ENCODE measurements at places on chromosomes 1 and 21.

DNA sequence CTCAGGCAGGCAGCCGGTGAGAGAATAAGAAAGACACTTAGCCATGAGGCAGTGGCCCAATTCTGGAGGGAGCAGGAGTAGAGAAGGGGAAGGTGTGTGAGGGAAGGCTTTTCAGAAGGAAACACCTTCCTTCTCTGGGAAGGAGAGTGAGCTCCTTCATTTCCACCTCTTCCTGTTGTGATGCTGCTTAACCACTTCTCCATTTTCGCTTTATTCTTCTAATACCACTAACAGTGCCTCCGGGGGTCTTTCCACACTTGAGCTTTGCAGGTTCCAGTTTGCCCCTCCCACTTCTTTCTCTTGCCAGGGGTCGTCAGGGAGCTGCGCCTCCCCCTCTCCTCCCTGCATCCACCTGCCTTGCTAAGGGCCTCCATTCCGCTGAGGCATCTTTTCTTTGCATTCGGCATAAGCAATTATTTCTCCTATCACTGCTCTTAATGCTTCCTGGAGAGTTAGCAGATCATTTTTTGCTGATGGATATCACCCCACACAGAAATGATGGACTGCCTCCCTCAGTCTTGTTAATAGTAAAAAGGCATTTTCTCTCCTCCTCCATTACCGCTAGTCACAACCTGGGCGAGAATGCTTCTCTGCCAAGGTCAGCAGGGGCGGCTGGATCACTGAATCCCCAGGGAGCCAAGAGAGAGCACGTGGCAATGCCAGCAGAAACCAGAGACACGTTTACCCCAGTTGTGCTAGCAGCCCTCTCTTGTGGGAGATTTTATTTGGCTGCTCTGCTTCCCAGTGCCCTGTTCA, 74.8 kb downstream of the ELAVL4 start:
- DNase-seq: no peak

GRCh38 chr1:245797592-245798348, 643.0 kb downstream of the KIF26B start:
- peak; percentile 24 for DNase-seq

DNA sequence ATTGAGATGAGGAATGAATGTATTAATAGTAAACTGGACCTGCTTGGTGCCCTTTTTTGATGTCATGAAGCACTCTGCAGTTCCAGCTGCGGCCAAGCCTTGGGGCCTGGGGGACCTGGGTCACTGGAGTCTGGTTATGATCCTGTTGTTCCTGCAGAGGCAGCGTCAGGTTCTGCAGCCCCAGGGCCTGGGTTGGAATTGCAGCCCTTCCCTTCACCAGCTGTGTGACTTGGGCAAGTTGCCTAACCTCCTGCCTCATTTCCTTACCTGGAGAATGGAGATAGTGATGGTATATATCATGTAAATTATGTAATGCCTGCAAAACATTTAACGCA, 9.1 kb upstream of the ATP5PO start:
- no peak for DNase-seq

DNA sequence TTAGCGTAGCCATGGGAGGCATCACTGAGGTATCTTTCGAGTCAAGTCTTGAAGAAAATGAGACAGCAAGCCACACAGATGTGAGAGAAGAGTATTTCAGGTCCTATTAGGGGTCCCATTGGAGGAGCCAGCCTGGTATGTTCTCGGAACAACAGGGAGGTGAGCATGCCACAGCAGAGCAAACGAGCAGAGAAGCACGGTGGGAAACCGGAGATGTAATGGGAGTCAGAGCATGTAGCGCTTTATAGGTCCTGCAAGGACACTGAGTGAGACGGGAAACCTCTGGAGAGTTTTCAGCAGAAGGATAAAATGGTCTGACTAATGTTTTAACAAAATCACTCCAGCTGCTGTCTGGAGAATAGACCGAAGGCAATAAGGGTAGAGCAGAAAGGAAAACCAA, 15.9 kb downstream of the H3-3A start:
- no peak for DNase-seq

- no peak for DNase-seq
These were observed 2.2 kb downstream of the TOMM40L start for GRCh38 chr1:161228032-161228431.

- no peak for DNase-seq
These were observed 686 bp downstream of the KMO start for GRCh38 chr1:241532864-241533263.

DNA sequence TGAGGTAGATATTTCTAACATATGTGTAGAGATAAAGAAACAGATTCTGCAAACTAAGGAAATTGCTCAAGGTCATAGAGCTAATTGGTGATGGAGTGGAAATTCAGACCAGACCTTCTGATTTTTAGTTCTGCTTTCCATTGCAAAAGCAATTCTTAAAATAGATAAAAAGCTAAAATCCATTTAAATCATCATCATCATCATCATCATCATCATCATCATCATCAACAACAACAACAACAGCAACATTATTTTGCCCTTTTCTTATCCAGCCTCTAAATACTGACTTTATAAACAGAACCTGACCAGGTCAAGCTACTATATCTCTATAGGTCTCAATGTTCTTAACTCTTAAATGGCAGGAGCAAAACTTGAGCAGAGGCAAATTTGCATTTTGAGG, 14.0 kb upstream of the ROR1 start:
- DNase-seq: no peak

GRCh38 chr1:48831120-48831978, 54.7 kb upstream of the BEND5 start:
- peak; percentile 61 for DNase-seq

- no peak for DNase-seq
These were observed 125.3 kb downstream of the LTN1 start for GRCh38 chr21:28867401-28867800.

DNA sequence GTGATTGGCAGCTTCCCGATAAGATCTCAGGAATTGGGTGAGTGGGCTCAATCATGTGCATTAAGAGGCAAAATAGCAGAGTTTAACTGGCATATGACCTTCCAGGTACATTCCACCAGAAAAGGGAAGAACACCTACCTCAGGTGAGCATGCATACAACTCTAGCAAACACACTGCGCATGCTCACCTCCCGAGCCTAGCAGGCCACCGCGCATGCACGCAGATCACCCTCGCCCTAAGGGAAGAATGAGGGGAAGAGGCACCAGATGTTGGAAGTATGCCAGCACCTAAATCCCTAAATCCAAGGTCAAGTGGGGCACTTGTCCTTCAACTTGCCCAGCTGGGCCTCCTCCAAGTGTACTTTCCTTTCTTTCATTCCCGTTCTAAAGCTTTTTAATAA, 23.6 kb upstream of the CBR3 start:
- no peak for DNase-seq

- DNase-seq: no peak
These were observed 55.8 kb upstream of the PDE9A start for GRCh38 chr21:42597487-42598158.

- DNase-seq: no peak
These were observed 101.9 kb downstream of the SLC45A1 start for GRCh38 chr1:8419861-8420260.

GRCh38 chr1:53719469-53719868, 19.5 kb downstream of the GLIS1 start:
- DNase-seq: no peak

Measured in fibroblast of gingiva (primary cell).